ENCODE measurements at places on chromosomes 1 and 21. TPM values are rescaled to one million over a fixed set of nuclear protein-coding genes. Genes with fewer than 3 reads are reported as not detected.

GRCh38 chr21:39882151-39882838 is 15.1 kb downstream of the PCP4 start:
- no peak for DNase-seq

GRCh38 chr1:10538646-10539355 is 64.1 kb downstream of the PEX14 start:
- DNase-seq = peak; percentile 48

GRCh38 chr1:152125834-152126443 is 10.7 kb upstream of the TCHH start:
- no peak for DNase-seq

DNA sequence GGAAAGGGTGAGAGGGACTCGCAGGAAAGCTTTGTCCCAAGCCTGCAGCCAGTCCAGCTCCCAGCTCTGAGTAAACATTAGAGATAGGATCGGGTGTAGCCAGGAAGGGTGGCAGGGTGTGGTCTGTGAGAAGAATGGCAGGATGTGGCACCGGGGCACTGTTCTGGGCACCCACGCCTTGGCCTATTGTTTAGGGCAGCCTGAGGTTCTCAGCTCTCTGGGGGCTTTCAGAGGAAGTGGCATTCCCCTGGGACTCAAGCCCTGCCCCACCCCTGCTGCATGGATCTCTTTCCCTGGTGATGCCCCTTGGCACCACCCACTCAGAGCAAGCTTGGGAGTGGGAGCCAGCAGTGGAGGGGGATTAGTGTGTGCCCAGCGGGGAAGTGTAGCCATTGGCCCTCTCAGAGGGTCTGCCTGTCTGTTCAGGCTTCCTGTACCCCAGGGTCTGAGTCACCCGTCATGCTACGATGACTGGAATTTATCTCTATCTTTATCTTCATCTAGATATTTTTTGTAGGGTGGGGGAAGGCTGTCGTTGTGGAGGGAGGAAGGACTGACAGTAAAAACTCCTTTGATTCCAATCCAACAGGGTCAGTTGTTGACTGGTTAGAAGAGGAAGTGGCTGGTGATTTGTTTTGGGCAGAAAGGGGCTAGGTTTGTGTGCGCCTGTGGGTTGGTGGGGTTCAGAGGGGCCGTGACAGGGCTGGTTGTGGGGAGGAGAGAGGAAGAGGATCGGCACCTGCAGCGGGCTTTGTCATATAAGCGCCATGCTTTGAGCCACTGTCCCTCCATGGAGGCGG is 31.6 kb downstream of the SOX13 start:
- DNase-seq = peak; percentile 51

- no peak for DNase-seq
Measured at GRCh38 chr1:163076446-163076845, 7.3 kb downstream of the RGS4 start.

DNA sequence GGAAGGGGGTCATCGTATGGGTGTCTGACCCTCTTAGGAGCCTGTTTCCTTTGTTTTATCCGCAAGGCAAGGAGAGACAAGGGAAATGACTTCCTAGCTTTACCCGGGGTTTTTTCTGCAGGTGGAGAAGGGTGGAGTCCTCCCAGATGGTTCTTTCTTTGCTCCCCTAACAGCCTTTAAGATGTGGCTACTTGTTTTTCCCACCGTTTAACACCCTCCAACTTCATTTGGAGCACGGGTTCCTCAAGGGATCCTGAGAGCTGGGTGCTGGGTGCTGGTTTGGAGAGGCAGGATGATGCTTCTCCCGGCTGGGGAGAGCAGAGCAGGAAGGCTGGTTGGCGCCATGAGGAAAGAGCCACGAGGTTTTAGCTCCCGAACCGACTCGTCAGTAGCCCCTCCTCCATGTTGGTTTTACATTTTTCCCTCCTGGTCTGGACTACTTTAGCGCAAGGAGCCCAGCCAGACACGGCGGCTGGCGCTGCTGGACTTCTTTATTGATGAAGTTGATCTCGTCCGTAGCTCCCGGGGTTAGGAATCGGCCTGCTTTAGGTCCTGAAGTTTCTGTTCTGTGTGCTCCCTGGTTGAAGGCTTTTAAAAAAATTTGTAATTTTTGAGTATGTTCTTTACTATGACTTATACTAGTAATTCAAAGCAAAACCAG is 1.4 kb downstream of the UCK2 start:
- peak; percentile 41 for DNase-seq

DNA sequence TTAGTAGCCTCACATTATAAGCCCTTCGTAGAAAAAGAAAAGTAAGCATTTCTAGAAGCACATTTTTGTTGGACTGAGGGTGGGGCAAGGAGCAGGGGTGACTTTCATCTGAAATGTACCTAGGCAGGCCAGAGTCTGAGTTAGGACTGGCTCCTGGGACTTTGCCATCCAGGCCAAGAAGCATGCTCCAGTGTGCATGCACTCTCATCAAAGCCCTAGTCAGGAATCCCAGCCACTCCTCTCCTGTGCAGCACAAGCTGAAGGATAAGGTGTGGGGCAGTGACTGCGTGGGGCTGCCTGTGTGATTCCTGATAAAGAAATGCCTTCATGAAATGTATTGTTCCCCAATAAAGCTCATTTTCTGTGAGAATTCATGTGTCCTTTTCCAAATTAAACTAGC is 88.2 kb downstream of the GFI1 start:
- no peak for DNase-seq

GRCh38 chr1:172515436-172515835 is 17.5 kb upstream of the SUCO start:
- no peak for DNase-seq

DNA sequence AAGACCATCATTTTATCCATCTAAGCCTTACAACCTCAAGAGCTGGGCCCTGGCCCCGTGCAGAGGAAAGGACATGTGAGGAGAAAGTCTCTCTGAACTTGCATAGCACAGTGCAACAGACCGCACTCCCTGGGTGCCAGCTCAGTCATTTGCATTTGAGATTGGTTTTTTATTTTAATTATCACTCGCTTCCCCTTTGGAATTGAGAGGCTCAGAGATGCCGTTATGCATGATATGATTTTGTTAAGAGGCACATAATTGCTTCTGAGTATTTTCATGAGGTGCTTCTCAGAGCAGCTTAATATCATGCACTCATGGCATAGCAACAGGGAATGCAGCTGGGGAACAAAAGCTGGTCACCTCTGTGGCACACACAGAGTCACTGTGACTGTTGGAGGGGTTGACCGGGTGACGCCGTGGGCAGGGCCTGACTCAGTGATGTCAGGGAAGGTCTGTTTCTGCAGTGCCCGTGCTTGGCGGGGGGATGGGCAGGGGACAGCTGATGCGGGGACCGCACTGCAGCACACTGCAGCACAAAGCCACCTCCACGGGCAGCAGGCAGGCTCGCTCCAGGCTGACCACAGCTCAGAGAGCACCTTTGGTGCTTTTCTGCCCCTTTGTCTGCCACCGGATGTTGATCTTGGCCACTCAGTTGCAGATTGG is 43.2 kb upstream of the VAMP3 start:
- no peak for DNase-seq

DNA sequence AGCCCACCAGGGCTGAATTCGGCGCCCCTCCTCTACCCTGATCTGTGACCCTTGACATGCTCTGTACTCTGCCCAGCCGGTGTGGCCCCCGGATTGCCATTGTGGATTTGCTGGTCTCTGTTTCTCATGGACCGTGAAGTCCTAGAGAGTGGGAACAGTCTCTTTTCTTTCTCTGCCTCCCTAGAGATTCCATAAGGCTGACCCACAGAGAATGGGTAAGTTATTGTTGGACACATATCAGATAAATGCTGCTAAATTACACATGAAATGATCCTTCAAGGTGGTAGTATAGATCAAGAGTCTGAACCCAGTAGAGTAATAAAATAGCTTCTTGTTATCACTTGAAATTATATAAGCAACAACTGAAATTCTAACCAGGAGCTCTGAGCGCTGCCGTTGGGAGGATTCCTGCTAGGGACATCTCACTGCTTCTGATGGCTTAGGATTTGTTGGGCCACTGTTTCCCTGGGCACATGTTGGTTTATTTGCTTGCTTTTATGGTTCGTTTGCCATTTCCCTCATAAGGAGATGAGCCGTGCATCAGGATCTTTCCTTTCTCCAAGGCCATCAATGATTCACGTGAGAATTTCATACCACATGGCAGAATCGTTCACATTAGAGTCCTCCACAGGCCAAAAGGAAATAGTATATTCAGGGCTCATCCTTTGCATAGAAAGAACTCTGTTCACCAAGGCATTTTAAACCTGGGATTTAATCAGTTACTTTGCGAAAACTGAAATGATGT is 111.9 kb downstream of the ZBTB18 start:
- no peak for DNase-seq

GRCh38 chr1:110005971-110006370 is 21.4 kb downstream of the AHCYL1 start:
- no peak for DNase-seq

IPP gene
- 12.3 TPM for total RNA-seq

- no peak for DNase-seq
Measured at GRCh38 chr1:10178597-10179405, 31.6 kb upstream of the KIF1B start.

DNA sequence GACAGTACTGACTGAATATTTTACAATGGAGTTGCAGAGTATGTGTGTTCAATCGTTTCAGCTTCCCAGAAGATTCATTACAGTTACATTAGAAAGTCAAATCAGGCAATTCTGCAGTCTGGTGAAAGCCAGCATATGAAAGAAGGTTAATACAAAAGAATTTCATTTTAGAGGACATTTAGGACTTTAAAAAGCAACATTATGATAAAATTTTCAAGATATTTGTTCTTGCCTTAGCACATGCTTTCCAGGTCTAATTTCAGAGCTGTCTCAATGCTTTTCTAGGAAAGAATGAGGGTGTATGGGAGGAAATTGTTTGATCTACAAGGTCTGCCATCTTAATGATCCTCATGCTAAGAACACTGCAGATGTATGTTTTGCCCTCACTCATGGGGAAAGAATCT is 63.2 kb downstream of the RERE start:
- DNase-seq = no peak

CNKSR1 gene
- total RNA-seq = 1.4 TPM

Measured in activated CD8-positive, alpha-beta memory T cell treated with anti-CD3 and anti-CD28 coated beads, Interleukin-2, amount 10 ng/mL, durations not matched to agents 7 days and 5 days (primary cell).